ENCODE measurements at places on chromosomes 5 and 9. TPM values are rescaled to one million over a fixed set of nuclear protein-coding genes. Genes with fewer than 3 reads are reported as not detected.

DNA sequence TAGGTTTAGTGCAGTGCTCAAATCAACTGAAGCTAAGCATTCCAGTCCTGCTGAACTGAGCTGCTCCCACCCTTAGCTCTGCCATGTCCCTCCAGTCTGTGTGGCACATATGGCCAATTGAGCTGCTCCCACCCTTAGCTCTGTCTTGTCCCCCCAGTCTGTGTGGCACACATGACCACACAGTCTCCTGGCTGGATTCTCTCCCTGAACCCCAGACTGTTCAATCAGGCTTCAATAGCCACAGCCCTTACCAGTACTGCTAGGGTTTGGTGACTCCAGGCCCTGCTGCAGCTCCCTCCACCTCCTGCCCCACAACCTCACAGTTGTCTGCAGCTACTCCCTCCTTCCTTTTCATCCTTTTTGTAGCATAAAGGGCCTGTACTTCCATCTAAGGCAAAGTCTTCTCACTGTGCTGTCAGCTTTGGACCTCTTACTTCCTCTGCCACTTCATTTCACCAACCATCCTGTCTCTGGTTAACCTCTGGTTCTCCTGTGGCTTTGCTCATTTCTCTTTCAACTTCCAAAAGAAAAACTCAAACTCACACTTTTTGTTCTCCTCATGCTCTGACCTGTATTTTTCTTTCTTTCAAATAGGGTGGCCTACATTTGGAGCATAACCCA, 50.8 kb downstream of the ADAMTS12 start:
- no peak for DNase-seq
- H3K36me3 ChIP-seq = no peaks in the 10 kb centered on the region
- no peak overlapping the region for H3K4me3 ChIP-seq
- no peaks in the 10 kb centered on the region for H3K27me3 ChIP-seq
- H3K27ac ChIP-seq = no peak overlapping the region
- H3K4me1 ChIP-seq = peaks cover 10% of the 10 kb centered on the region

DNA sequence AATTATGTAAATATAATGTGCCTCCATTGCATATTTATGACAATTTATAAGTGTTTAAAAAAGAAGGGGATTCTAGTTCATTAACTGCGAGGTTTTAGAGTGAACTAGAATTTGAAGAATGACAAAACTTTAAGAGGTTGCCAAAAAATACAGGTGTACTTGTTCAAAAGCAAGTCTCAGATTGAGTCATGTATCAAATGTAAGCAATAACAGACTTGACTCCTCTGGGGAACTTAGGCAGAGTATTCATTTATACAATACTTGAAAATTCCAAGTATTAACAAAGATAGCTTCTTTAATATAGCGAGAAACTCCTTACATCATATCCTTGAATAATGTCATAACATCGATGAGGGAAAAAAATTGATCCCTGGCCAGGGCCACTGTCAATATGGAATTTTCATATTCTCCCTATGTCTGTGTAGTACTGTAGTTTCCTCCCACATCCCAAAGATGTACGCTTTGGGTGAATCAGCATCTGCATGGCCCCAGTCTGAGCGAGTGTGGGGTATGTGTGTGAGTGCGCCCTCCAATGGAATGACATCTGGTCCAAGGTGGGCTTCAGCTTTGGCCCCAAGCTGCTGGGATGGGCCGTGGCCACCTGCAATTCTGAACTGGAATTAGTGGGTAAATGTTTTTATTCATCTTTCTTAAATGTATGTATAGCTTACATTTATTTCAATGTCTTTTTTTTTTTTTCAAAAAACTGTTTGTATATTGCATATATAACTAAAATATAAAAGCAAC, 70.1 kb downstream of the RIC1 start:
- H3K27ac ChIP-seq = no peak overlapping the region
- no peaks in the 10 kb centered on the region for H3K27me3 ChIP-seq
- H3K36me3 ChIP-seq = no peaks in the 10 kb centered on the region
- DNase-seq = no peak
- H3K4me1 ChIP-seq = no peaks in the 10 kb centered on the region

- H3K4me3 ChIP-seq = no peak overlapping the region
- H3K4me1 ChIP-seq = no peaks in the 10 kb centered on the region
- H3K36me3 ChIP-seq = no peaks in the 10 kb centered on the region
- H3K27ac ChIP-seq = no peak overlapping the region
- DNase-seq = no peak
Observed at GRCh38 chr5:149679876-149680809, 50.0 kb upstream of the PPARGC1B start.

DNA sequence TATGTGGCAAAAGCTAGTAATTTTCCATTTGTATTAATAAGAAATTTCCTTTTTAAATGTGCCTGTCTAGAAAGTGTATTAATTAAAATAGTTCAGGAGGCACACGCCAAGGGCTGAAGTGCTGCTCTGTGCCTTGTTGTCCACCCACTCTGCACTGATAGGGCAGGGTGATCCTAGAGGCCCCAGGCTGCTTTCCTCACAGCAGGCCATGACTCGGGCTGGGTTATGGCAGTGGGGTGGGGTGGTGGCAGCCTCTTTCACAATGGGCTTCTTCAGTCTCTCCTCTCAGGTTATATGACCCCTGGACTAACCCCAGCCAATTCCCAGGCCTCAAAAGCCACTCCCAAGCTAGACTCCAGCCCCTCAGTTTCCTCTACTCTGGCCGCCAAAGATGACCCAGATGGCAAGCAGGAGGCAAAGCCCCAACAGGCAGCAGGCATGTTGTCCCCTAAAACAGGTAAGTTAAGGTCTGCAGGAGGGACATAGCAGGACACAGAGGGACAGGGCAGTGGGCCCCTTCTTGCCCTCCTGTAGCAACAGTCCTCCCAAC, 19.5 kb downstream of the CD74 start:
- H3K27ac ChIP-seq = no peak overlapping the region
- H3K27me3 ChIP-seq = no peaks in the 10 kb centered on the region
- peaks cover 95% of the 10 kb centered on the region for H3K36me3 ChIP-seq
- no peak overlapping the region for H3K4me3 ChIP-seq

GRCh38 chr9:21689854-21690253, 112.6 kb upstream of the MTAP start:
- no peaks in the 10 kb centered on the region for H3K36me3 ChIP-seq
- H3K4me3 ChIP-seq = no peak overlapping the region
- H3K27me3 ChIP-seq = no peaks in the 10 kb centered on the region
- no peaks in the 10 kb centered on the region for H3K4me1 ChIP-seq

GRCh38 chr5:8956659-8957058, 589.2 kb downstream of the SEMA5A start:
- H3K4me3 ChIP-seq = no peak overlapping the region
- no peaks in the 10 kb centered on the region for H3K27me3 ChIP-seq
- H3K36me3 ChIP-seq = no peaks in the 10 kb centered on the region
- H3K4me1 ChIP-seq = no peaks in the 10 kb centered on the region
- H3K27ac ChIP-seq = no peak overlapping the region
- no peak for DNase-seq

- no peak for DNase-seq
- no peaks in the 10 kb centered on the region for H3K36me3 ChIP-seq
- H3K4me1 ChIP-seq = no peaks in the 10 kb centered on the region
- H3K4me3 ChIP-seq = no peak overlapping the region
Observed at GRCh38 chr5:132334812-132335211, 34.7 kb upstream of the SLC22A5 start.

GRCh38 chr5:142785206-142785605, 15.0 kb downstream of the ARHGAP26 start:
- no peaks in the 10 kb centered on the region for H3K27me3 ChIP-seq
- no peaks in the 10 kb centered on the region for H3K36me3 ChIP-seq

DNA sequence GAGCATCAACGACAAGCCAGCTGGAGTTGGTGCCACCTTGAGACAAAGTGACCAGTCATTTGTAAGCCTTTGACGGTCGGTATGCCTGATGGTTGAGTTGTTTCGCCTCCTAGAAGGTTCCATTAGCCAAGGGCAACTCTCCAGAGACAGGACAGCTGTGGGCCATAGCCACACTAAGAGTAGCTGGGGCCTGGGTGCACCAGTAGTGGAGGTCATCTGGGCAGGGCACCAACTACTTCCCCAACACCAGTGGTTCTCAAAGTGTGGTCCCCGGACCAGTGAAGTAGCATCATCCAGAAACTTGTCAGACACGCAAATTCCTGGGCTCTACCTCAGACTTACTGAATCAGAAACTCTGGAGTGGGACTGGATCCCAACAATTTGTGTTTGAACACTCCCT, 217.5 kb upstream of the TAS2R1 start:
- no peak for DNase-seq
- no peak overlapping the region for H3K4me3 ChIP-seq
- no peaks in the 10 kb centered on the region for H3K27me3 ChIP-seq

GRCh38 chr5:178318893-178319292, 86.3 kb upstream of the PHYKPL start:
- no peaks in the 10 kb centered on the region for H3K4me1 ChIP-seq
- H3K4me3 ChIP-seq = no peak overlapping the region
- no peak overlapping the region for H3K27ac ChIP-seq
- H3K36me3 ChIP-seq = no peaks in the 10 kb centered on the region
- H3K27me3 ChIP-seq = no peaks in the 10 kb centered on the region
- DNase-seq = no peak

DNA sequence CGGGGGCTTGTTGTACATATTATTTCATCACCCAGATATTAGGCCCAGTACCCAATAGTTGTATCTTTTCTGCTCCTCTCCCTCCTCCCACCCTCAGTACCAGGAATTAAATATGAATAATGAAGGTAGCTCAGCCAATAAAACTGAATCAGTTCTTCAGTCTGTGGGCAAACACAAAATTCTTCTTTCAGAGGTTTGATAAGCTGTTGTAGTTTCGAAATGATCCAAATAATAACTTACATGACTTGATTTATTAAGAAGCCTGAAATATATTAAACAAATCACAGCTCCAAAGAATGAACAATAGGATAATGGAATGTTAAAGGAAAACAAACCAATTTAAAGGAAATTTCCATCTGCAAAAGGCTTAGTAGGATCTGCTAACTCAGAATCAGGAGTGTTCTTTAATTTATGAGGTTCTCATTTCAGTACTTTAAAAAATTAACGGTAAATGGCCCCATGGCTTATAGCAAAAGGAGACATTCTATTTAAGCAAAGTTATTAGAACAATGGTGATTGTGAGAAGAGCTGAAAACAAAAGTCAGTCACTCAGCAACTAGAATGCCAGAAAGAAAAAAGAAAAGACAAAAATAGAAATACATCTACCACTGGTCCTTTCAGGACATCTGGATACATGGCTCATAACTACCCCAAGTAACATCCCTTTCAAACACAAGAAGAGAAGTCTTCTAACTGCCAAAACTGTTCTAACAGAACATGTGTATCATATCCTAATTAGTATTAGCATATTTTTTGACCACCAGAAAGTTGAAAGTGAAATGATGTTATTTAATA, 62.4 kb downstream of the NR3C1 start:
- no peaks in the 10 kb centered on the region for H3K4me1 ChIP-seq
- H3K36me3 ChIP-seq = no peaks in the 10 kb centered on the region
- no peak overlapping the region for H3K27ac ChIP-seq
- no peaks in the 10 kb centered on the region for H3K27me3 ChIP-seq
- DNase-seq = no peak

The DDX4 gene
- not detected for total RNA-seq

The ADGRV1 gene
- 0.32 TPM for total RNA-seq
